ENCODE measurements at places on chromosomes 5 and 9.

- no peak for DNase-seq
Observed at GRCh38 chr5:171588790-171589189, 169.3 kb downstream of the FGF18 start.

DNA sequence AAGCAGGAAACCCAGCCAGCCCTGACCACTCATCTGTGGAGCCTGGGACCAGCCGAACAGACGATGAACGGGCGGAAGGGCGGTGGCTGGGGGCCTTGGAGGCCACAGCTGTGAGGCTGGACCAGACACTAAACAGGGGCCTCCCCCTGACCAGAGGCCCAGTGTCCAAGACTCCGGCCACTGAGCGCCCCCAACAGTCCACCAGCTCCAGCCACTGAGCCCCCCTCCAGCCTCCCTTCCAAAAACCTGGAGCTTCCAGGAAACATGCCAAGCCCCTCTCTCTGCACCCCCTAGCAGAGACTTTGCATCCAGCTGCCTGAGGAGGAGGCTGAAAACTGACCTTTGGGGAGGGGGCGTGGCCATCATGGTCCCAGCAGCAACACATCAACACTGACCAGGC, 23.2 kb downstream of the CNTFR start:
- DNase-seq = no peak

GRCh38 chr5:38341056-38341455, 82.7 kb downstream of the EGFLAM start:
- no peak for DNase-seq

GRCh38 chr5:9547122-9547947, 1.5 kb upstream of the SEMA5A start:
- DNase-seq = no peak

DNA sequence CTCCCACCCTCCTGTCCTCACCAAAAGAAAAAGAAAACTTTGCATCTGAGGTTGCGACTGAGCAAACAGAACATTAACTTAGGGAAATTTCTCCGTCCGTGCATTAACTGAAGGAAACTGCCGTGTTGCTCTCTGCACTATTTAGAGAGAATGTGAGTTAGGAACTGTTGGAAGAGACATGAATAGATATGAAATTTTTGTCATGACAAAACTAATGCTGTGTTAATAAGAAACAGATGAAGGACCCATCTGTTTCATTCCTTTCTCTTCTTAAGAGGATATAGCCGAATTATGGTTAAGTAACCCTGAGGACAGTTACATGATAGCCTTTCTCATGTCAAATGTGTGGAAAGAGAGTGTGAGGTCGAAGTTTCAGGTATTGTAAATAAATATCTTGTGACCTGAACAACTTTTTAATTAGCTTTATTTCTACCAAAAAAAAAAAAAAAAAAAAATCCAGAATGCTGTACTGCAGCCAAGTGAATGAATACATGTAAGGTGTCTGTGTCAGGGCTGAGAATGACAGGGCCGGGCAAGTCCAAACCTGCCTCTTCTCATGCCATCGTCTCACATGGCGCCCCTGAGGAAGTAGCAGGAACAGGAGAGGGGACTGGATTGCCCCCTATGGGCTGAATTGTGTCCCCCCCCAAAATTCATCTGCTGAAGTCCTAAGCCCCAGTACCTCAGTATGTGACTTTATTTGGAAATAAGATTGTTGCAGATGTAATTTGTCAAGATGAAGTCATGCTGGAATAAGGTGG, 35.6 kb upstream of the ANKRD33B start:
- DNase-seq = peak; percentile 92

DNA sequence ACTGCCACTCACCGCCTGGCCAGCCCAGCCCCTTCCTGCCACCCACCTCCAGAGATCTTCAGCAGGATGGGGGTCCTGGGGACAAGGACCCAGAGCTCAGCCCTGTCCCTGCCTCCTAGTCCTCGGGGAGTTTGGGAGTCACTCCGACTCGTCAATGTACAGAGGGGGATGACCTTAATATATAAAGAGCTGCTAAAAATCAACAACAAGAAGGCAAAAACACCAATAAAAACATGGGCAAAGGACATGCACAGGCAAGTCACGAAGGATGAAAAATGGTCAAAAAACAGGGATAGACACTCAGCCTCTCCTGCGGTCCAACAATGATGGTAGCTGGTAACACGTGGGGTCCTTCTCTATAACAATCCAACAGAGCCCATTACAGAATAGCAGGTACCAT, 4.7 kb upstream of the ASB6 start:
- no peak for DNase-seq

DNA sequence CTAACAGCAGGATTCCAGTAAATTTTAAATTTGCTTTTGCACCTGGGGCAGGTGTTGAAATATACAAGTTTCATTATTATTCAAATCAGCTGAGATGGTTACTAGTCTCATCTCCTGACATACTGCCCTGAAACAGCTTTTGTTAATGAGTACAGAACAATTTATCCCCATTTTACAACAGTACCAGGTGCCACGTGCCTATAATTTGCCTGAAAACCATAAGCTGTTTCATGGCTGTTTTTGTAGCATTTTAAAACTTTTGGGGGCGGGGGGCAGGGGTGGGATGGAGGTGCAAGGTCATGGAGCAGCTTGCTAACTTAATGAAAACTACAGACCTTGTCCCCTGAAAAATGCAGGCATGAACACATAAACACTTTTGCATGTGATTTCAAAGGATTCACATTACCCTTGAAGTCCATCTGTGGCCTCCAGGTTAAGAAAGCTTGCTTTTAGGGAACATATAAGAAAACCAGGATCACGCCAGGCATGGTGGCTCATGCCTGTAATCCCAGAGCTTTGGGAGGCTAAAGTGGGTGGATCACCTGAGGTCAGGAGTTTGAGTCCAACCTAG, 42.1 kb downstream of the TIMD4 start:
- no peak for DNase-seq

DNA sequence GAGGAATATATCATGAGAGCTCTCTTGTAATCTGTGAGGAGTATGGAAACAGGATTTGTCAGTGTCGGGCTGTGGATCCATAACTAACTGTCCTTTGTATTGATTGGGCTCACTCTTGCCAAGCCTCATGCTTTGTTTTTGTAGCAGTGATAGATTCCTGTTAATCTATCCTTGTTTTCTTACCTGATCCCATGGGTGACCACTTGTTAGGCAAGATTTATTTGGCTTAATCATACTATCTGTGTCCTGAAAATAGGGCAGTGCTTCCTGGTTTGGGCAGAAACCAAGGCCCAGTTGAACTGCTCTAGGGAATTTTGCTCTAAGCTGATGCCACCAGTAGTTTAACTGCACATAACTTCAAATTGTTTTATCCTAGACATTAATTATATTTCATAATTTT, 6.1 kb downstream of the NDFIP1 start:
- no peak for DNase-seq

GRCh38 chr5:78591138-78591612, 57.4 kb downstream of the LHFPL2 start:
- no peak for DNase-seq

- no peak for DNase-seq
Observed at GRCh38 chr5:138471052-138471361, 5.7 kb downstream of the EGR1 start.

DNA sequence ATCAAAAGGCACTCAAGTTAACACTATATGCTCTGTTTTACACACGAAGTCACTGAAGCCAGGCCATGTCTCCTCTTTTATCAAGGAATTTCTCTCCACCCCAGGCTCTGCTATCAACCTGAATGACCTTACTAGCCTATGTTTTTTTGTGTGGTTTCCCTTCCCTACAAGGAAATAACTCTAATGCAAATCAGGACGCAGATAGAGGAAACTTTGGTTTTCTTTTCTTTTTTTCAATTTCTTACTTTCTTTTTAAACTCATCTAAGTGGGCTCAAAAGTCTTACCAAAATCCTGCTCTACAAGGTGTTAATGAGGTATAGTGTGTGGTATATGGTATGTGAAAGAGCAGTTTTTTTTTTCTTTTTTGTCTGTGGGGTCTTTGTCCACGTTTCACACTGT, 5.5 kb upstream of the SLC46A2 start:
- DNase-seq = no peak

DNA sequence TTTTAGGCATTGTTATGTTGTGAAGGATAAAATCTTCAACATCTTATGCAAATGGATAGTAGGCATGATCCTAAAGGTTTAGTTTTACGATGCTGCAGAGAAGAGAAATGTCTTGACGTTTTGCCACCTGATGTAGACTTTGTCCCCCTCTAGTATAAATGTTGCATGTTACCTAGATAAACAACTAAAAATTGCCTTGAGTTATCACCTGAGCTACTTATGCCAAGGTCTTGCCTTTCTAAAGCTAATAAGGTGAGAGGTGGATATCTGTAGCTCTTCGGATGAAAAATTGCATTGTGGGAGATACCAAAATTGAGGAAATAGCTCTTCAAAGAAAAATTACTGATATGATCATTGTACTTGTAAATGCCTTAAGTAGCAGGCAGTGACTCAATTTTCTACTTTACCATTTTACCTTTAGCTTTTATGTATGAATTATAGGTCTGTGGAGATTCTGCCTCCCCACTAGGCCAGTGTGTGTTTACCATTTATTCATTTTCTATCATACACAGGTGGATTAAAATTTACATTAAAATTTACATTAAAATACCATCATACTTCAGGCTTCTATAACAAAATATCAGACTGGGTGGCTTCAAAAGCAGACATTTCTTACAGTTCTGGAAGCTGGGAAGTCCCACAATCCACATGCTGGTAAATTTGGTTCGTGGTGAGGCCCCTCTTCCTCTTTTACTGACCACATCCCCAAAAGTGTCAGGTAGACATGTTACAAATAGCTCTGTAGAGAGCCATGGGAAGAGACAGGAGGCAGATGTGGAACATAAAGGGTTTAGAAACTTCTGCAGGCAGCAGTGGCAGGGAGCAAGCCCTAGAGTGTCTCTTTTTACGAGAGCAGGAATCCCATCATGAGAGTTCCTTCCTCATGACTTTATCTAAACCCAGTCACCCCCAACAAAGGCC, 100.7 kb upstream of the ERBIN start:
- DNase-seq = no peak

DNA sequence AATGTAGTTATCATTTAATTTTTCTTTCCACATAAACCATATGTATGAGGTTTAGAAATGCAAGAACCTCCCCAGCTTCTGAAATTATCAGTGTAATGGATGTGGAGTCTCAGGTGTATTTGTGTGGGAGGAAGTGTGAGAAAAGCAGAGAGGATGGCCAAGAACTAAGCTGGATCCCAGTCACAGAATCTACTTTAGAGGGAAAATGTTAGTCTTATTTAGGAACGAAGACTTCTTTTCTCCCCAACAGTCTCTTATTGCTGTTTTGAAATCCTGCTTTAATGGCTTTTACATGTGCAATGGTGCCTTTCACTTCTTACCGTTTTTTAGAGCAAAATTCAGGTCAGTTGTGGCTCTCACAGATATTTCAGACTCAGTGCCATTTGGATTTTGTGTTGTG, 3.0 kb downstream of the EQTN start:
- no peak for DNase-seq

GRCh38 chr5:139190125-139190524, 8.0 kb downstream of the SIL1 start:
- DNase-seq = no peak

GRCh38 chr5:107005653-107006052, 665.1 kb downstream of the EFNA5 start:
- DNase-seq = no peak

- no peak for DNase-seq
Observed at GRCh38 chr9:94654165-94654894, 15.0 kb upstream of the FBP1 start.

- DNase-seq = no peak
Observed at GRCh38 chr9:21015129-21015815, 16.2 kb downstream of the HACD4 start.

GRCh38 chr5:178340187-178340586, 107.6 kb upstream of the PHYKPL start:
- DNase-seq = no peak

DNA sequence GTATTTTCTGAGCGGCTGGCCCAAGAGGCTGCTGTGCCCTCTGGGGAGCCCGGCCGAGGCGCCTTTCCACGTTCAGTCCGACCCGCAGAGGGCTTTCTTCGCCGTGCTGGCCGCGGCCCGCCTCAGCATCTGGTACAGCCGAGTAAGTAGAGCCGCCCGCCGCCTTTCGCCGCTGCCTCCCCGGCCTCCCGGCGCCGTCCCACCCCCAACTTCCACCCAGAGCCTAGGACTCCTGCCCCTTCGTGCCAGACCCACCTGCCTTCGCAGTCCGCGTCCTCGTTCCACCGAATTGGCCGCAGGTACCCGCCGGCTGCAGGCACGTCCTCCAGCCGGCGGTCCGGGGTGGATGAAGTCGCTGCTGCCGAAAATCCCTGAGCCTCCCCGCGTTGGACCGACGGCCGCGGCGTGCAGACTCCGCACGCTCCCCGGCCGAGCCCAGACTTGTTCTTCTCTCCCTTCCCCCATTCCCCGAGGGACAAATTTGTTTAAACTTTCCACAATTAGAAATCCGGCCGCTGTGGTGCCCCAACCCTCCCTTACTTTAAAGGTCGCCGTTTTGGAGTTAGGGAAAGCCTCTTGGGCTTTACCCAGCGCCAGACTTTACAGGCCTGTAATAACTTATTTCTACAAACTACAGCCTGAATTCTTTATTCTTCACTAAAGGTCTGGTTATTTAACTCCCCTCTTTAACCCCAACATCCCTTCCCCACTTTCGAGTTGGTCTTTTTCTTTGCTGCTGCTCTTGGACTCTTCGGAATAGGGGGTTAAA, 589 bp downstream of the RIC1 start:
- DNase-seq = peak; percentile 34
